ENCODE measurements at places on chromosomes 7 and 10.

DNA sequence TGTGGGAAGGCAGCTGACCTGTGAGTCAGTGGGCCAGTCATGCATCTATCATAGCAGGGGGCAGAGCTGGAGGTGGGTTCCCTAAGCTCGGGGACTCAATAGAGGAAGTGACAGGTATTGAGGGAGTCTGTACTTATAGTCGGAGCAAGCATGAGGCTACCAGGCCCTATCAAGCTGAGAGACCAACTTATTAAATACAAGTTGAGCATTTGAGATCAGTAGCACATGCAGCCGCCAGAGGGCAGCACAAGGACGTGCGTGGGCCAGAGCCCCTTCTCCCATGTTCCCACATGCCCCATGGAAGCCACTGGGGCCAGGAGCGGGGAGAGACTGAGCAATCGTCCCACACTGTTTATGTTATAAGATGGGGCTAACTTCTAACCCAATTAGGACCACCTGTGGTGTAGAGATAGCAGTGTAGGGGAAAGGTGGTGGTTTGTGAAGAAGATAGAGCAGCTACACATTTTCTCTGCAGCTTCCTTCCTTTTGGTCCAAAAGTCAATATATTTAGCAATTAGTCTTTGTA, 13.0 kb upstream of the STK31 start:
- DNase-seq, result peak; percentile 17

- DNase-seq, result no peak
Measured at GRCh38 chr7:119572132-119572531, 700.8 kb upstream of the KCND2 start.

DNA sequence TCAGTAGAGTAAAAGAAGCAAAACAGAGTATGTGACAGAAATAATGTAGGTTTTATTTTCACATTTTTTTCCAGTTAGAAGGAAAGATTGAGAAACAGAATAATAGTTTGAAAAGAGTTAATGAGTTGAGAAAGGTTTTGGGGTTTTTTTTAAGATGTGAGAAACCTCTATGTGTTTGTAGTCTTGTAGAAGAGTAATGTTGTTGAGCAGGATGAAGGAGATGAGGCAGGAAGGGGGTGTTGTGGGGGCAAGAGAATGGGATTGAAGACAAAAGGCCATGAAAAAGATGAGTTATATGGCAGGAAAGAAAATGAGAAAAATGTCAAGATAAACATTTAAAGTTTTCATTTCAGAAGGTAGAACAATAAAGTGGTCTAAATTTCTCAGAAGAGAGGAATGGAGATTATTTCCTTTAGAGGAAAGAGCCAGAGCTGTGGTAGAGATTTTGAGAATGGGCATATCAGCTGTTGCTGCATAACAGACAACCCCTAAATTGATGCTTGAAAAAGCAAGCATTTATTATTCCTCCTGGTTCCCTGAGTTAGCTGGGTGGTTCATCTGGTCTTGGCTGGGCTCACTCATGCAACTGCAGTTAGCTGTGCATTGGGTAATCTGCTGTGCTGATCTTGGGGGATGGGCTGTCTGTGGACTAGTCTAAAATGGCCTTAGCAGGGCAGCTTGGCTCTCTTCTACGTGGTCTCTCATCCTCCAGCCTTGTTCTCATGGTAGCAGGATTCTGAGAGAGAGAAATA, 27.1 kb downstream of the PCGF5 start:
- peak; percentile 7 for DNase-seq

DNA sequence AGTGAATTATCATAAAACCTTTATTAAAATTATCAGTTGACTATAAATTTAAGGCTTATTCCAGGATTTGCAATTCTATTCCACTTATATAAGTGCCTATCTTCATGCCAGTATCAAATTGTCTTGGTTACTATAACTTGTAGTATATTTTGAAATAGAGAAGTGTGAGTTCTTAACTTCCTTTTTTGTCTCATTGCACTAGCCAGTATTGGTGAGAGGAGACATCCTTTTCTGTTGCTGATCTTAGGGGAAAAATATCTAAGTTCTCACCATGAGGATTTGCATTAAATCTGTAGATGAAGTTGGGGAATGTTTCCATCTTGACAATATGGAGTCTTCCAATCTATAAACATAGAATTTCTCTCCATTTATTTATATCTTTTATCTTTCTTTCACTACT, 104.2 kb upstream of the MKI67 start:
- no peak for DNase-seq

GRCh38 chr10:100895346-100895745, 17.4 kb upstream of the SLF2 start:
- no peak for DNase-seq

DNA sequence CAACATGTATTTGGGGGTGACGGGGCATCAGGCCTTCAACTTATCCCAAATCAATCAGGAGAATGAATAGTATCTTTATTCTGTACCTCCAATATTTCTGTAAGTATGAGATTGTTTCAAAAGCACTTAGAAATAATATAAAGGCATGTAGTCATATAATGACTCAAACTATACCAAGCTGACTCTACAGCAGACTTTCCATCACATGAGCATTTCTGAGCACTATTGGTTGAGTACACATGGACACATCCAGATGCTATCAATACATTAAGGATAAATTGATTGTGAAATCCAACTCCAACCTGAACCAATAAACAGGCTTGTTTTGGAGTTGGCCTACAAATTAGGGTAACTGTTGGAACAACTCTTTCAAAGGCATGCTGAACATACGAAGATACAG, 229.4 kb downstream of the SFMBT2 start:
- DNase-seq, result no peak

GRCh38 chr10:79242620-79243152, 104.6 kb upstream of the PPIF start:
- peak; percentile 77 for DNase-seq

DNA sequence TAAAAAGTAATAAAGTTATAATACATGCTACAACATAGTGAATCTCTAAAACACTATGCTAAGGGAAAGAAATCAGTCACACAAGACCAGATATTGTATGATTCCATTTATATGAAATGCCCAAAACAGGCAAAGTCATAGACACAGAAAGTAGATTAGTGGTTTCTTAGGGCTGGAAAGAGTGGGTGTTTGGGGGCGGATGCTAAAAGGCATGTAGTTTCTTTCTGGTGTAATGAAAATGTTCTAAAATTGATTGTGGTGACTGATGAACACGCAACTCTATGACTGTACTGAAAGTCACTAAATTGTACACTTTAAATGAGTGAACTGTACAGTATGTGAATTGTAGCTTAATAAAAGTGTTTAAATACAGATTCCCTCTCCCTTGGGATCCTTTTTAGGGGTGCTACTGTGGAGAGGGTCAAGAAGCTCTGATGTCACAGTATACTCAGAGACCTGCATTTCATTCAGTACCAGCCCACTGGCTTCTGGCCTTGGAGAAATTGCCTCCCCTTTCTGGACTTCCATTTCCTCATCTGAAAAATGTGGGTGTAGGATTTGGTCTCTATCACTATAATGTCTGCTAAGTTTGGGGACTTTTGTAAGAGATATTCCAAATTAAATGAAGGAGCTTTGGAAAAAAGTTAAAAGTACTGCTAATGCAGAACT, 46.4 kb downstream of the AOAH start:
- DNase-seq, result no peak

GRCh38 chr10:4767033-4767814, 58.8 kb upstream of the AKR1E2 start:
- no peak for DNase-seq

DNA sequence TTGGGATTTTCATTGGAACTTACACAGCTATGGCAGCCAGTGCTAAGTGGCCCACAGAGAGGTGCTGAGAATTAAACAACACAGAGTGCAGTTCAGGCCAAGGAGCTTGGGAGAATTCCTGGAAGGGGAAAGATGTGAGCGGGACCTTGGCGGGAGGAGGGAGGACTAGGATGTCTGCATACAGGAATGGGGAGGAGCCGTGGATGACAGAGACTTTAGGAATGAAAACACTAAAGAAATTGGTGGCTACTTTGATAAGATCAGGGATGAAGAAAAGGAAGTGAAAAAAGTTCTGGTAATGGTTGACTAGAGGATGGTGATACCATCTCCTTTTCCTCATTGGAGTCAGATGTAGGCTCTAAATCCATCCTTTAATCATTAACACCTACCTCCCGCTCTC, 234.2 kb upstream of the FZD8 start:
- no peak for DNase-seq

DNA sequence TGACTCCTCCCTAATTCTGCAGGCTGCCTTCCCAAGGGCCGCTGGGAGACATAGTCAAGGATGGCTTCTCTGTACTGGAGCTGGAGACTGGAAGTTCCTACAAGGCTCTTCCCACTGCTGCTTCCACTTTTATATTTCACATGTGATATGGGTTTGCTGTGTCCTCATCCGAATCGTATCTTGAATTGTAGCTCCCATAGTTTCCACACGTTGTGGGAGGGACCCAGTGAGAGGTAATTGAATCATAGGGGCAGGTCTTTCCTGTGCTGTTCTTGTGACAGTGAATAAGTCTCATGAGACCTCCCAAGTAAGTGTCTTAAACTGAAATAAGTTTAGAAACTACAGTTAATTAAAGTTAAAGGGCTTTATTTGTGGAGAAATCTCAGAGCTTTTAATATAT, 47.0 kb upstream of the BICC1 start:
- DNase-seq, result no peak

- DNase-seq, result no peak
Measured at GRCh38 chr7:90910136-90910535, 314.0 kb downstream of the CDK14 start.

- DNase-seq, result no peak
Measured at GRCh38 chr10:102608487-102608886, 35.8 kb upstream of the TRIM8 start.

DNA sequence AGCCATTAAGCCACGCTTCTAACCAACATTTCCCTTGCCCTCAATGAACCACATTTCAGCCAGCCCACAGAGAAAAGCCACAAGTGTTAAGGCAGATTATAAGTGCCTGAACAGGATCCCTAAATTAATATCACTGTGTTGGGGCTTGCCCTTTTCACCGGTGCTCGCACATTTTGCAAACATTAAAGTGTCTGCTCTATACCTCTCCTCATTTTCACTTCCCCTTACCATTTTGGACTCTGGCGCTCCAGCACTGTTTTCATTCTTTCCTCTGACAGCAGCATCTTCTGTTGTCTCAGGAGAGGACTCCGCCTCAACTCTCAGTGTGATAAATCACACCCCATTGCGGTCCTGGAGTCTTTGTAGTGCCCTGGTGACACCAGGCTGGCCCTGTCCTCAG, 274.2 kb downstream of the BAMBI start:
- DNase-seq, result no peak

DNA sequence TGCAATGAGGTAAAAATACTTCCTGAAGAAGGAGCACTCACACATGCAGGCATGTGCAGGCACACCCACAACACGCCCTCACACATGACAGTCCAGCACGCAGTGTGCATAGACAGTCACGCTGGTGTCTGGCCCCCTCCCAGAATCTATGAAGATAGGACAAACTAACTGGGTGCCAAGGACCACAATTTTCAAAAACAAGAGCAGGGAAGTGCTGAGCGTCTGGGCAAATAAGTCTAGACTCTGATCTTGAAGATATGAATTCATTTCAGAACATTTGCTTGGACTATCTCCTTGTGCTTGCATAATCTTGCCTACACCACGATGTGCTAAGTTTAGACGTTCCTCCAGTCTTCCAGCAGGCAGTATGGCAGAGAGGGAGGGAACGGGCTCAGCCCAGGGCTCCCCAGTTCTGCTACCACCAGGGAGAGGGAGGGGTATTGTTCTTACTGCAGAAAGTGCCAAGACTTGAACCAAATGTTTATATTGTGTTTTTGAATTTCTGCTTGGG, 276.5 kb upstream of the KLF6 start:
- no peak for DNase-seq

DNA sequence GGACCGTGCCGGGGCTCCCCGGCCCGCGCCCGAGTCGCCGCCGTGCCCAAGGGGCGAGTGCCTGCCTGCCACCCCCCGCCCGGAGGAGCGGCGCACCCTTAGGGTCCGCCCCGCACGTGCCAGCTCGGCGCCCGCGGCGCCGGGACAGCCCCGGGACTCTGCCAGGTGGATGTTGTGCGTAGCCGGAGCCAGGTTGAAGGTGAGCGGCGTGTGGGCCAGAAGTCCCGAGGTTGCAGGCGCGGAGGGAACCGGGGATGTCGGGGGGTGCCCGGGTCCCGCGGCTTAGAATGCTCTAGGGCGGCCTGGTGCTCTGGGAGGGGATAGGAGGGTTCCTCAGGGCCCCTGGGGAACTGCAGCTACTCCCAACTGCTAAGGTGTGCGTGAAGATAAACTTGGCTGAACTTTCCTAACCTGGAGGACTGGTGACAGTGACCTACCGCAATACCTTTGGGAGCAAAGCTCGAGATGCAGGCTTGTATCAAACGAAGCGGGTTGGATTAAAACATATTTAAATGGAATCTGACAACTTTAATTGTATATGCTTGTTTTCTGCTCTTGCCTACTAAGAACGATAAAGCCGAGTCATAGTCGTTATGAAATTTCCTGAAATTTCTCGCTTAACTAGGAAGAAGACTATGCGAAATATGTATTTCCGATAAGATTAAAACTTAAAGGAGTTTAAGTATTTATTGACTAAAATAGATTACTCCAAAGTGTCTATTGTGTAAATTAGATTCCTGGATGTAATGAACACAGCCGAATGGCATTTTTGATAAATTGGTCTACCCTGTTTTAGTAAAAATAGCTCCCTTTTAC, at the start of gene CUX1:
CUX1 (plus strand) TSS at position 156 of the 816 bp plus-strand sequence; CDS start at position 170, 14 bp downstream.
- DNase-seq, result no peak

GRCh38 chr10:20988357-20988983, 91.4 kb upstream of the NEBL start:
- DNase-seq, result no peak

DNA sequence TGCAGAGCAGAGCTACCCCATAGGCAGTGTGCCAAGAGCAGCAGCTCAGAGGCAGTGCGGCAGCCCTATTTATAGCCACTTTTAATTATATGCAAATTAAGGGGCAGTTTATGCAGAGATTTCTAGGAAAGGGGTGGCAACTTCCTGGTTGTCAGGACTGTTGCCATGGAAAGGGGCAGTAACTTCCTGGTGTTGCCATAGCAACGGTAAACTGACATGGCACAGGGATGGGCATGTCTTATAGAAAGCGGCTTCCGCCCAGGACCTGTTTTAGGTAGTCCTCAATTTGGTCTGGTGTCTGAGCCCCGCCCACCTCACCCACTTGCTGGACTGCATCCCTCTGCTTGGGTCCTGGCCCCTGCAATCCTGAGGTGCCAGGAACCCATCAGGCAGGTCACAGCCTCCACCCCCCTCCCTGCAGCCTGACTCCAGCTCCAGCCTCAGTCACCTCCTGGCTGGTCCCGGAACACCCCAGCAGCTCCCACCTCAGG, 115.8 kb downstream of the TMEM130 start:
- DNase-seq, result no peak

GRCh38 chr7:121459148-121459547, 63.0 kb upstream of the FAM3C start:
- DNase-seq, result no peak
